Right renal cortex interstitium (tissue), 3 donors: ENCODE measurements at places on chromosomes 6 and 20. TPM values are rescaled to one million over a fixed set of nuclear protein-coding genes. Genes with fewer than 3 reads are reported as not detected.

DNA sequence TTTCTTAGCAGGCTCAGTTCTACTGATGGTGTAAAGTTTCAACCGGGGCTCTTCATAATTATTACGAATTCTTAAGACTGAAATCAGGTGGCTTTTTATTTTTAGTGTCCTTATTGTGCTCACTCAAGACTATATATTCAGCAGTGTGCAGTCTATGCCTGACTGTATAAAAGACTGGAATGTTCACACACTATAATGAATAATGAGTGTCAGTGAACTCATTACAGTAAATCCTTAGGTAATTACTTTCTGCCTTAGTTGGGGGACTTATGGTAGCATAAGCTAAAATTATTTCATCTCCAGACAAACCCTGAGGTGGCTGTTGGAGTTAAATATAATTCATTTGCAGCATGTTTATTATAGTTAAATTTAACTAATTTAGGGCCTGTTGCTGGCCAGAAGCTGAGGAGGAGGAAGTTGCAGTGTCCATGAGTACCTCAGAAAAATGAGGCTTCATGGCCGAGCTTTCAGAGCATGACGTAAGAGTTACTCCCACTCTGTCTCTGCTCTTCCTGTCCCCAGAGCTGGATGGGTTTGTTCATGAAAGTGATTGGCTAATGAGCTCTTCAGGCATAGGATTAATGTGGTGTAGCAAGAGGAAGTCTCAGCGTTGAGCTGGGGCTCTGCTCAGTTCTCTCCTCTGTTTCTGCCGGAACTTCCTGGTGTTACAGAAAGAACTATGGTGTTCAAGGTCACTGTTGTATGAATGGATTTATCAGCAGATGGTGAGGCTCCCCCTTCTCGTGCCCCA lies 335.7 kb downstream of the NRN1 start:
- DNase-seq, result peak; percentile 53

DNA sequence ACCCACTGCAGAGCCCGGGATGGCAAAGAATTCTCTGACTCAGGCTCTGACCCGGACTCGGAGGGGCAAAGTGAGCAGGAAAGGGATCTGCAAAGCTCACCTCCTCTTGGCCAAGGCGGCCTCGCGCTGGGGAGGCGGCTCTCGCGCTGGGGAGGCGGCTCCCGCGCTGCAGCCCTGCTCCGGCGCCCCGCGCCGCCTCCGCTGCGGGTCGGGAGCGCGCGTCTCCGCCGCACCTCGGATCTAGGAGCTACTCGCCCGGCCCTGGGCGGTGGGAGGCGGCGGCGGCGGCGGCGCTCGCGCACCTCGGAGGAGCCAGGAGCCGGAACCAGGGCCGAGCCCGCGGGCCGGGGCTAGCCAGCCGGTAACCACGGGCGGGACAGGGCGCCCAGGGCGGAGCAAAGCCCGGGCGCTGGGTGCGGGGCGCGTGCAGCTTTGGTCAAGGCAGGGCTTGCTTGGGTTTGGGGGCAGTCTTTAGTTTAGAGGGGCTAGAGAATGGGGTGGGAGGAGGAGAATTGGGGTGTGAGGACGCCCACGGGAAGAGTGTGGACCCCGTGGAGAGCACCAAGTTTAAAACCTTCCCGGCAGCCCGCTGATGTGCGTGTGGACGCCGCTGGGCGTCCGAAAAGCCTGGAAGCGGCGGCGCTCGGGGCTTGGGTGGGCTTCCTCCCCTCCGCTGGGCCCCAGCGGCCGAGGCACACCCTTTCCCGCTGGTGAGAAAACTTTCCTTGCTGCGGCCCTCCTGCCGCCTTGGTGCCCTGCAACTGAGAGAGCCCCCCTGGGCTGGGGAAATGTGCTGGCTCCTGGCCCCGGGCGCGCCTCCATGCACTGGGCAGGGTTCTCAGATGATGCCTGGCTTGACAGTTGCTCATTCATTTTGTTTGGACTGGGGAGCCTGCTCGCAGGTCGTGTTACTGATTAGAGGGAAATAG lies at the start of gene MRAP2:
MRAP2 (plus strand) TSS at position 250 of the 929 bp plus-strand sequence. CDS start 21,547 bp downstream, outside the sequence.
- no peak for DNase-seq

GRCh38 chr6:3882866-3883265 lies 33.7 kb downstream of the FAM50B start:
- no peak for DNase-seq

GRCh38 chr20:57465486-57465885 lies 59.5 kb downstream of the CTCFL start:
- DNase-seq, result no peak

DNA sequence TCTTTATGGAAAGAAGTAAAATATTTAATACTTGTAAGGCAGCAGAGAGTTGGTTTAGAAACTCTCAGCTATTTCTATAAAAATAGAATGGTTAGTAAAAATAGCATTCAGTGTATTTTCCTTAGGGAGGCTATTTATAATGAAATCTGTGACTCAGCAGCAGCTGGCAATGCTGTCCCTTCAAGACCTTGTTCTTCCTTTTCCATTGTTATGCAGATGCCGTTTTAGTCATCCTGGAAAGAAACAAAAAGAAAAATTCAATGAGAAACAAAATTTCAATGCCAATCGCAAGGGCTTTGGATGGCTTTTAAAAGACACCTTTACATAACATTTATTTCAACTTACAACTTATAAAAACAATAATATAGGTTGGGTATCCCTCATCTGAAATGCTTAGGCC lies 17.5 kb downstream of the MPC1 start:
- no peak for DNase-seq

Gene SLC17A3
- polyA plus RNA-seq, result 0.50 TPM

Gene SRC
- 43.5 TPM for polyA plus RNA-seq
